ENCODE measurements at places on chromosomes 12 and 14.

DNA sequence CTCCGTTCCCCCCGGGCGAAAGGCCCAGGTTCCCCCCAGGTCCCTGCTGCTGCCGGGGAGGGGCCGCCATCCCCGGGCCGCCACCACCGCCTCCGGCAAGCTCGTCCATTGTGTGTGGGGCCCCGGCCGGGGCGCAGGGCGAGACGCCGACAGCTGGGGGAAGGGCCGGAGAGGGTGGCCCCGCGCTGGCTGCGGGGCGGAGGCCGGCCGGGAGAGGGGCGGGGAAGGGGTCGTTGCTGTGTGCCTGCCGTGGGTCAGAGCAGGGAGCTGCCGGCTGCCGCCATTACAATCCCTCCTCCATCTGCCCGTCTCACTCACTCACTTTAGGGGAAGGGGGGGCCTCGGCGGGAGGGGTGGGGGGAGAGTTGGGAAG, at the start of gene STRN3:
TSS of gene STRN3 (minus strand) at position 303 of the 373 bp plus-strand sequence. CDS start at position 109, 194 bp downstream.
- no peak for DNase-seq

DNA sequence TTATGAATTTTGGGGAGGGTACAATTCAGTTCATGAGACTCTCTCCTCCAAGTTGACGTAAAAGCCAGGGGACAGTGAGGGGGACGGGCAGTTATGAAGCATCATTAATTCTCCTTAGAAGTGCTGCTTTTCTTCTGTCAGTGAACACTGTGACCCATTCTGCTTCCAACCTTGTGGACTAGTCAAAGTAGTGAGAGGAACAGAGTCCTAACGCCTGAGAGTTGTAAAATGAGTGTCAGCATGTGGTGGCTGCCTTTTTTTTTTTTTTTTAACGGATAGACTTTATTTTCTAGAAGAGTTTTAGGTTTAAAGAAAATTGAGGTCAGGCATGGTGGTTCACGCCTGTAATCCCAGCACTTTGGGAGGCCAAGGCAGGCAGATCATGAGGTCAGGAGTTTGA, 15.5 kb downstream of the RESF1 start:
- DNase-seq, result no peak

- peak; percentile 68 for DNase-seq
These were observed at the start of gene POC1B for GRCh38 chr12:89525824-89526770. Gene POC1B, minus strand, starts transcription at chr12:89526047. Its CDS starts 152 bp downstream, at chr12:89525895.

GRCh38 chr14:50001151-50001998, 108.5 kb downstream of the ARF6 start:
- DNase-seq, result no peak

GRCh38 chr14:24297190-24297964, 2.2 kb downstream of the DHRS1 start:
- peak; percentile 17 for DNase-seq

DNA sequence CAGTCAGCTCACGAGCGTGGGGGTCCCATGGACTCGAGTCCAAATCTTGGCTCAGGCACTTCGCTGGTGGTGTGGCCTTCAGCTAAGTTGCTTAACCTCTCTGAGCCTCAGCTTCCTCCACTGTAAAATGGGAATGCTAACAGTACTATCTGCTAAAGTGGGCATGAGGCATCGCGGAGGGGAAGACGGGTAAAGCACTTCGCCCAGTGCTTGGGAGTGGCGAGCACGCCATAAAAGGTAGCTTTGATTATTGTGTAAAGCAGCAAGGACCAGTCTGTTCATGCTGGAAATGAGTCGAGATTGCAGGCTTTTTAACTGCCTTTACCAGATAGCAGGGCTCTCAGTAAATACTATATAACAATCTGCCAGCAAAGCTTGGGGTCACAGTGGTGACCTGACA, 24.5 kb downstream of the HRK start:
- no peak for DNase-seq

GRCh38 chr14:82776958-82777357, 1243.3 kb upstream of the SEL1L start:
- DNase-seq, result no peak

DNA sequence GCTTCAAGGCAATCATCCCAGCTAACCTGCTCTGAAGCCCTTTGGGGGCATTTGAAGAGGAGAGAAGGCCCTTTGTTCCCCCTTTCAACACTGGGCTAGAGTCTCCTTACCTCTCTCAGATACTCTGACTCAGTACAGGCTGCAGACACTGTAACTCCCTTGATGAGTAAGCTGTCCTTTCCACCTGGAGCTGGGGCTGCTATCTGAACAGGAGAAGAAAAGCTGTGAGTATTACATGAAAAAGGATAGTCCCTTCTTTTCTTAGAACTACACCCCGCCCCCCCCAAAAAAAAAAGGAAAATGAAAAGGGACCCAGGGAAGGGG, 186.6 kb upstream of the PLEKHG7 start:
- no peak for DNase-seq

DNA sequence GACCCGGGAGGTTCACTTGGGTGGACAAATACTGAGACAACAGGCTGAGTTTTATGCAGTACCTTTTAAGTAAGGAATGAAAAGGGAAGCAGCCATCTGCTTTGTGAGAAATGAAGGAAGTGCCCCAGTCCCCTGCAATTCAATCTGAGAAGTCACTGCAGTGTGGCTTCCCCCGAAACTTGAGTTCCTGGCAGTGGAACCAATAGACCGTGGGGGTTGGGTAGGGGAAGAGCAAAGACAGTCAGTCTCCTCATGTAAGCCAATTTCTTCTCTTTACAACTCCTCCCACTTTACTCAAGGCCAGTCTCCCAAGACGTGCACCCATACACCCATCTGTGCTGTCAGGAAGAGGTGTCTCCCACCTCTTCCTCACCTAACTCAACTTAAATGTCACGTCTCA, 206.5 kb downstream of the BCAT1 start:
- no peak for DNase-seq

GRCh38 chr12:18320036-18320617, 58.8 kb downstream of the PIK3C2G start:
- no peak for DNase-seq

DNA sequence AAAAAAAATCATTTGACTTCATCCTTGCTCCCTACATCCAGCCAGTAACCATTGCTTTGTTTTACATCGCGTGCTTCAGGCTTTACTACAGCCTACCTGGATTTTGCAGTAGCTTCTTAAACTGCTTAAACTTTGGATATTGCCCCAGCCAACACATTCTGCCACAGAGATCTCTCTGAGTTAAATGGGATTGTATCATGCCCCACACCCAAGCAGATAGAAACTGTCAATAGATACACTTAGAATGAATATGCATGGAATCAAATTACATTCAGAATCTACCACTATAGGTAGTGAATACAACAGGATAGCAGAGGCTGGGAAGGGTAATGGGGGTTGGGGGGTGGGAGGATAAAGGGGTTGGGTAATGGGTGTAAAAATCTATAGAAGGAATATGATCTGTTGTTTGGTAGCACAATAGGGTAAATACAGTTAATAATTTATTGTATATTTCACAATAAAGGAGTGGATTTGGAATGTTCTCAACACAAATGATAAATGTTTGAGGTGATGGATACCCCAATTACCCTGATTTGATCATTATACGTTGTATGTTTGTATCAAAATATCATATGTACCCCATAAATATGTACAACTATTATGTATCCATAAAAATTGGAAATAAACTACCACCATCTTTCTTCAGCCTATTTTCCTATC, 2.7 kb upstream of the MYRFL start:
- DNase-seq, result no peak

DNA sequence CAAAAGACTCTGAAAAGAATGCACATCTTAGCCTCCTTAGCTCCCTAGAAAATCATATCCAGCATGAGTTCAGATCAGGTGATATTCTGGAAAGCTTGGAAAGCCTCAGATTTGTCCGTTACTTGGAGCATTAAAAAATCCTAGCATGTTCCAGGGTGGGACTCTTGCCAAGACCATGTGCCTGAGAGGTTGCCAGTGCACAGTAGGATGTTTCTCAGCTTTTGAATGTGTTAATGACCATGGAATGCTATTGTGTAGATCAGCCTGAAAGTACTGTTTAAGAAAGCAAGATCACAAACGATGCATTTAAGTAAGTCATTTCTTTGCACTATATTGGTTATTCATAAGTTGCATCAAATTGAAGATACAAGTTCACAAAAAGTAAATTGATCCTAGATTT, 230.5 kb downstream of the ETNK1 start:
- no peak for DNase-seq

DNA sequence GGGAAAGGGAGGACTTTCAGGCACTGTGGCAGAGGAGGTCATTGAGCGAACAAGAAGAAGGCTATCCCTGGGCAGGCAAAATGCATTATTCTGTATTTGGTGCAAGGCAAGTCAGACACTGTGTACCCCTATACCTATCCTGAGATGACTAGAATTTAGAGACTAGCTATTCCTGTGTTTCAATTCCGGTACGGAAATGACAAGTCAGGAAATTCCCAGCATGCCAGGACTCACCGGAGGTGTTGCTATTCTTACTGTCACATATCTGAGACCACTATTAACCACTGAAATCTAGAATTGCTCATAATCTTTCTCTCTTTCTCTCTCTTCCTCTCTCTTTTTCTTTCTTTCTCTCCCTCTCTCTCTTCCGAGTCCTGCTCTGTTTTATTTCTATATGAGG, 297.1 kb downstream of the PDZRN4 start:
- no peak for DNase-seq

DNA sequence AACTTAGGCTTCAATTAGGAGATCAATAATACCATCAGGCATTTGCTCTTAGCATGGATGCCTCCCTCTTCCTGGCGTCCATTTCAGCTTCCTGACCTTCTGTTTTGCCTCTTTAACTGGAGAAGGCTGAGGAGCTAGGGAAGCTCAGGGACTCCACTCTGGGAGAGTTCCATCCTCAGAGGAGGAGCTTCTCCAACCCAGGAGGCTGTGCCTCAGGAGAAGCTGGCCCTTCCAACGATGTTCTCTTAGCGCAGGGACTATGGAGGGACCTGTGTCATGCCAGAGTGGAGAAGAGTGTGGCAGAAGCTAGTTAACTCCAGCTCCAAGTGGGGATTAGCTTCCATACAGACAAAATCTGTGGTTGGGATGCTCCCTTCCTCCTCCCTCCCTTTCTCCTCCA, 58.0 kb downstream of the KCNA5 start:
- no peak for DNase-seq

DNA sequence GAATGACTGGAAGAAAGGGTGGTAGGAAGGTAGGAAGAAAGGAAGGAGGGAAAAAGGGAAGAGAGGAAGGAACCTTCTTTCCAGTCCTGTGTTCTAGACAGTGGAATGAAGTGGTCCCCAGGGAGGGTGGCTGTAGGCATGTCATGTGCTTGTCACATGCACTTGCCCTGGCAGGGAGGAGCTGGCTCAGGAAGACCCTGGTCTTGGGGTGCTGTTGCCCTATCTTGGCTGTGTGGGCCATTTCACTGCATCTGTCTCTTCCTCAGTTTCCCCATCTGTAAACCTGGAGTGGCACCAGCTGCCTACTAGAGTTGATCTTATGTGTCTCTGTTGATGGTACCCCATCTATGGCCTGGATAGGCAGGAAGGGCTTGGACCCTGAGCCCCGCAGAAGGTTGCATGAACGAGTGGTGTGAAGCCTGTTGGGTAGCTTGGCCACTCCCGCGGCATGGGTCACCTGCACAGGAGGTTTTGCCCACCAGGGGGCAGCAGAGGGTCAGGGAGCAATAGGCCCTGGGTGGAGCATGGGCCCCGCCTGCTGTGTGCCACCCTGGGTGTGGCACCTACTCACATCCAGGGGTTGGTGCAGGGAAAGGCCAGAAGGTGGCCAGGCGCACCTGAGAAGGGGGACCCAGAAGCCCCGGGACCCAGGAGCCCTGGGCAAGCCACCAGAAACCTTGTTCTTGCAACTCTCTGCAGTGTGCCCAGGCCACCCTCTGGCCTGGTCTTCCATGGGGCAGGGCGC, 25.1 kb downstream of the MEG3 start:
- peak; percentile 47 for DNase-seq

GRCh38 chr14:51285120-51285519, 45.1 kb downstream of the TMX1 start:
- DNase-seq, result no peak

DNA sequence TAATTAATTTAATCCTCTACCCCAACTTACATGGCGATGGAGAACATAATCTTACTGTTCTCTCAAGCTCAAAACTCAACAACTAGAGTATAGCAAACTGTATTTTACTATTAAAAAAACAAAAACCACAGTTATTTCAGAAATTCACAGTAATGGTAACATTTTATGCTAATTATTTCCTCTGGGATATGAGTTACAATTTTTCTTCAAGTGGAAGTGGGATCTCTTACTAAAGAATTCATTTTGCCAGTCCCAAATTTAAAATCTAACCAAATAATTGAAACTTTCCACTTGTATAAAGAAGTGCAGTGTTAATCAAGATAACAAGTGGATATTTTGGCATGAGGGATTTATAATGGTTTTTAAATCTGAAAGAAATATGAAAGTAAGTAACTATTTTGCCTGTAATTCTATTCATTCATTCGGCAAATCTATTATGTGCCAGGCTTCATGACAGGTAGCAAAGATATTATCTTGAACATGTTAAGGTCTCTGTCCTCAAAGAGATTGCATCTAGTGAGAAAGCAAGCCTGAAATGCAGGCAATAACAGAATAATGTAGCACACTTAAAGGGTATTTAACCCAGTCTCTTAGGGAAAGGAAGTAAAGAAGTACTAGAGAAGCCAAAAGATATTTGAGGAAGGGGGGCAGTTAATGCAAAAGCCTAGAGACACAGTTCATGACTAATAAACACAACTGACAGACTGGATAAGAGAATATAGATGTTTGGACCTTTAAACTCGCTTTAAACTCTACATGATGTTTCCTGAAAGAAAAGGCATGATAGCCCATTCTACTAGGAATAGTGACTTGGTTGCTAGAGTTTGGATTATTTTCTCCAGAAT, 44.0 kb downstream of the TAOK3 start:
- no peak for DNase-seq

- DNase-seq, result no peak
These were observed 11.2 kb downstream of the TTC8 start for GRCh38 chr14:88835661-88836060.

GRCh38 chr12:110677206-110677911, 11.6 kb downstream of the HVCN1 start:
- DNase-seq, result no peak

DNA sequence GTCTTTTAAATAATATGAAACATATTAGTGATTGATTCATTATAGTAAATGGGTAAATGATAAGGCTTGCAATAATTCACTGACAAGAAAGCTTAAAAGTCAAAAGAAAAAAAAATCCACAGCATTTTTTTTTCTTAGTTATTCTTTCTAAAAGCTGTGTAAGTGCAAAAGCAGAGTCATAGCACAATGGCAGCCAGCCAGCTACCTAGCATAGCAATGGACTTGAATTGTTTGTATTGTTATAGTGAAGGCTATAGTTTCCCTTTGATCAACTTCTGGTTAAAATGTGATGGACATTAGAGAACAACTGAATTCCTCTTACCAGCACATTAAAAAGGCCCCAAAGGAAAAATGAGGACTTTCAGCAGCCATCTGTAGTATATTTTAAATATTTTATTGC, 232.1 kb downstream of the NAV3 start:
- DNase-seq, result no peak

- DNase-seq, result no peak
These were observed 29.7 kb downstream of the CLMN start for GRCh38 chr14:95290021-95290420.
